ENCODE measurements at places on chromosomes 2 and 18. TPM values are rescaled to one million over a fixed set of nuclear protein-coding genes. Genes with fewer than 3 reads are reported as not detected.

GRCh38 chr2:136013955-136014354 is 28.5 kb upstream of the DARS1 start:
- DNase-seq, result no peak

DNA sequence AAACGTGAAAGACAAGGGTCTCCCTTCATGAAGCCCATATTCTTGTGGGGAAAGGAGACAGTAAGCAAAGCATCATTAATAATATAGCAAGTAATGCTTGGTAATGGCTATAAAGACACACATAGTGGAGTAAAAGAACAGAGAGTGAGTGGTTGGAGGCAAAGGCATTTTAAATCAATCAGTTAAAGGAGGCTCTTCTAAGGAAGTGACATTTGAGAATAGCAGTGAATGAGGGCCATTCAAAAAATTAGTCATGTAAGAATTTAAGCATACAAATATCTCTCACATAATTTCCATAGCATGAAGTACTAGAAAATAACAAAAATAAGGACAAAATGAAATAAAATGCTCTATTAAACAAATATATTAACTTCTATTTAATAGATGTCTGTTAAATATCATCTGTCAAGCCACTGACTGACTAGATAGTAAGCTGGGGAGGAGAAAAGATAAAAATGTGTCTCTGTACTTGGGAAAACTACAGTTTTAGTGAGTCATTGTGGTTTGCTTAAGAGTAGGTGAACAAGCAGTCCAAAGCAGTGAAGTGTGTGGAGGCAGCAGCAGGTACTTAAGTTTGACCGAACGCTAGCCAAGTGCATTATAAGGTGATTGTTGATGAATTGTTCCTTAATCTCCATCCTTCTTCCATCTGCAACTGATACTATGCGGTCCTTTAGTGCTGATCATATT is 160.1 kb downstream of the PARD3B start:
- DNase-seq, result no peak

PLEK gene
- not detected for total RNA-seq

DNA sequence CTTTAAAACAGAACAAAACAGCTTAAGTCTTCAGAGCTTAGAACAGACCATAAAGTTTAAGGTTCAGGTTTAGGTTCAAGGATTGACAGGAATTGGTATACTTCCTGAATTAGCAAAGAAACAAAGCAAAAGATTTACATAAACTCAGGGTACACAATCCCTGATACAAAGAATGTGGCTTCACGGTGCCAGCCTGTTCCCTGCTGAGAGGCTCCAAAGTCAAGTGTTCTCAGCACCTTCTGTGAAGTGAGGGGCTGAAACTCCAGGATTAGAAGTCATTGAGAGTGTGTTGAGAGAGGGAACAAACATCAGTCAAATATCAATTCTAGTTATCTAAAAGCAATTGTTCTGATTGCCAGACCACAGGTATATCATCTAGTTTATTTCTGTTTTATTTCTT is 35.7 kb downstream of the DYNAP start:
- no peak for DNase-seq

GRCh38 chr18:6504605-6505497 is 90.1 kb upstream of the L3MBTL4 start:
- DNase-seq, result no peak

DNA sequence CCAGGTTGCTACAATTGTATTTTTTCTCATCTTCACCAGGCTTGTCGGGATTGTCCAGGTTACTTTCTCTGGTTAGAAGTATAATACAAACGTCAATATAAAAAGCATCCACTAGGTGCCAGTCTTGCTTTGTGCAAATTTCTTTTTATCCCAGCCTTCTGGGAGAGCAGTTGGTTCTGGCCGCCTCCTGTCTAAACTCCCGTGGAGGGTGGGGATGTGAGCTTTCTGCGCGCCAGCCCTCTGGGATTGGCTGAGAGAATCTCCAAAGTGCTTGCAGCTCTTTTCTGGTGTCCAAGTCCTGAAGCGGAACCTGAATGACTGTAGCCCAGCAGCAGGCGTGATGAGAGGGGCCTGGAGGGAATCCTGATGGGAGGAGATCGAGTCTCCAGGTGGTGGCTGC is 22.4 kb upstream of the TOGARAM2 start:
- DNase-seq, result peak; percentile 69

DNA sequence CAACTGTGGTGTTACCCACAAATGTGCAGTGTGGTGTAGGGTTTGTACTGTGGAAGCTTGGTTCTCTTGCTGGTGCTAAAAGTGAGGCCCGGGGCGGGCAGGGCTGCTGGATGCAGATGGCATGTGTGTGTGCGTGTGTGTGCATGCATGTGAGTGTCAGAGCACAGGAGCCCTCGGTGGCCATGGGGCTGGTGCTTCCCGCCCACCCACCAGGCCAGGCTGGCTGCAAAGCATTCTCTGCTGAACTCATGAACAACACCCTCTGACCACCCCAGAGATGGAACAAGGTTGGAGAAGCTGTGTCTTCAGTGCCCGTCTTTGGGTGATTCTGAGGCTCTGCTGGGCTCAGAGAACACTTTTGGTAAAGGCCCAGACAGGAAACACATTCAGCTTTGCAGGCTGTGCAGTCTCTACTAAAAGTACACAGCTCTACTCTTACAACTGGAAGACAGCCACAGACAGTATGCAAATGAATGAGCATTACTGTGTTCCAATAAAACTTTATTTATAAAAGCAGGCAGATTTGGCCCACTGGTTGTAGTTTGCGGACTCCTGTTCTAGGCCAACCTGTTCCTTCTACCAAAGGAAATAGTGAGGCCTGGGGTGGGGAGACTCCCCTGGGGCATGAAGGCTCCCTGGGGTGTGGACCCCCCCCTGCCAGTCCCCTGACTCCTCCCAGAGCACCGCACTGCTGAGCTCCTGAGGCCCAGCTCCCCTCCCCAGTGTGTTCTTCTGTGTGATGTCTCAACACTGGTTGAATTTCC is 225.3 kb upstream of the HDAC4 start:
- no peak for DNase-seq

DNA sequence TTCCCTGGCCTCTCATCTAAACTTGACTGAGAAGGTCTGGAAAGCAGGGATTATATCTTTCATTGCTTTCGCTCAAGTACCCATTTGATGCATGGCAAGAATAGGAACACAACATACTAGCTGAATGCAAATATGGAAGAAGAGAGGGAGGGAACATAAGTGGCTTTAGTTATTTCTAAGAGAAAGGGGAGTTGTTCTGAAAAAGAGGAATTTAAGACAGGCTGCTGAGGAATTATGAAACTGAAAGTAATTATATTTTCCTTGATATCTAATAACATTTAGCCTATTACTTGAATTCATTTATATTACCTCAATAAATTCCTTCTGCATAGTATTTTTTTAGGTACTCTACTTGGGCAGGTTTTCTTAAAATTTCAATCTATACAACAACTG is 105.8 kb upstream of the TTN start:
- no peak for DNase-seq

DNA sequence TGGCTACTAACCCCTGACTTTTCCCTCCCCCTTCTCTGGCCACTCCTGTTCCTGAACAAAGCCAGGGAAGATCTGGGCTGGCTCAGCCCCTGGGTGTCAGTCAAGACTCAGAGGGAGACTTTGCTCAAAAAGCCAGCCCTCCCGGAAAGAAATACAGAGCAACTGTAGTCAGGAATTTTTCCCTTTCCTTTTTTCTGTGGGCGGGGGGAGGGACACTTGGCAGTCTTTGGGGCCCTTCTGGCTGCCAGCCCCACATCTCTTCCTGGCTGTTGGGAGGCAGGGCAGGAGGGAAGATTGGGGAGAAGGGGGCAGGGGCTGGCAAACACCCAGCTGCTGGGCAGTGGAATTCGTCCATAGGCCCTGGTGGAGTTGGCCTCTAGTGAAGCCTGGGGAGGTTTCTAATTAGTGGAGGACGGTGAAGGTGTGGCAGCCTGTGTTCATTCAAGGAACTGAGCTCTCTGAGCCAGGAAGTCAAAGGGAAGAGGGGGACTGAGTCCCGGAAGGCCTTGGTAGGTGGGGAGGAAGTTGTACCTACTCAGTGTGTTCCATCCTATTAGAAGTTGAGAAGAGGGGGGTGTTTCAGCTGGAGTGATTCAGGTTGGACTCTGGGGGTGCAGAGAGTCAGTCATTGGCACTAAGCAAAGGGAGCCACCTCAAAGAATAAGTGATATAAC is 10.9 kb downstream of the IGFBP2 start:
- DNase-seq, result no peak

DNA sequence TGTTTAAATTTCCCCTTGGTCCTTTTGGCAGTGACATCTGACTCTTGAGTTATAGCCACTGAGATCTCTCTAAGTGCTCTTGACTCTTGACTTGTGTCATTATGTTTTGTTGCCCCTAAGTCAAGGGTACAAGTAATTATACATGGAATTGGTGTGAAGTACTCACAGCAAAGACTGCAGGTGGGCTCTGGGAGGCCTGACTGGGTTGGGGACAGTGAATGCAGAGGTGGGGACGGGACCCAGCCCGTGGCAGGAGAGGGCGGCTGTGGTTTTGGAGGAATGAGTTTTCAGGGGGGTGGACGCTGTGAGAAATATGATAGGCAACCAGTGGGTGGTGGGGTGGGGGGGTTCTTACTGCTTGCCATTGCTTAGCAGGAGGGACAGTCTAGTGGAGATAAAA is 97.8 kb downstream of the NCK2 start:
- no peak for DNase-seq

DNA sequence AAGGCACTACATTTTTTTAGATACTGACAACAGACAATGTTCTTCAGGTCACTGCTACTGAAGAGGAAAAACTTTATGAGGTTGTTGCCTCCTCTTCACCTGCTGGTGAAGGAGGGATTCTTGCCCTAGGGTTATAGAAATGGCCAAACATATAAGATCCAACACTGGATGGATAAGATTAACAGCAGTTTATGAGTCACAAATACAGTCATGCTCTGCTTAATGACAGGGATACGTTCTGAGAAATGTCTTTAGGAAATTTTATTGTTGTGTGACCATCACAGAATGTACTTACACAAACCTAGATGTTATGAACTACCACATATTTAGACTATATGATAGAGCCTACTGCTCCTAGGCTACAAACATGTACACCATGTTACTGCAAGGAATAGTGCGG is 57.4 kb upstream of the AMMECR1L start:
- no peak for DNase-seq

SCYGR3 gene
- total RNA-seq, result not detected

- DNase-seq, result peak; percentile 29
These were observed 182.7 kb downstream of the RPIA start for GRCh38 chr2:88874063-88874657.

GRCh38 chr2:60478660-60479059 is 74.8 kb downstream of the BCL11A start:
- DNase-seq, result no peak

- DNase-seq, result no peak
These were observed 134.7 kb downstream of the ASXL3 start for GRCh38 chr18:33712719-33713118.

HJURP gene
- total RNA-seq, result 6.9 TPM

TGFA gene
- 4.7 TPM for total RNA-seq

RBMS1 gene
- 142 TPM for total RNA-seq

DNA sequence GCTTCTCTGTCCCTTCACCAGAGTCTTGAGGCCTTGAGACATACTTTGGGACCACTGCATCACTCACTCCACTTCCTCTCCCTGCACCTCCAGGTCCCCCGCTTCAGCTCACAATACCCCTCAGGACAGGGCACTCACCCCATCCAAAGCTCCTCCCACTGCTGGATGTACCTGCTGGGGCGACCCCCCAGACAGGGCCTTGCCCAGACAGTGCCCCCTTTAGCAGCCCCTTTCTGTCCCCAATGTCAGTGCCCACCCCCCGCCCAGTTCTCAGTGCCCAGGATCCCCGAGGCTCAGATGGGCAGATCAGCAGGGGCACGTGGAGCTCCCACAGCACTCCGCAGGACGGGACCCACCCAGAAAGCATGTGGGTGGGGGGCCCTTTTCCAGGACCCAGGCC is 23.8 kb upstream of the IMP4 start:
- no peak for DNase-seq

- DNase-seq, result no peak
These were observed 69.8 kb downstream of the CCBE1 start for GRCh38 chr18:59627414-59627813.

DNA sequence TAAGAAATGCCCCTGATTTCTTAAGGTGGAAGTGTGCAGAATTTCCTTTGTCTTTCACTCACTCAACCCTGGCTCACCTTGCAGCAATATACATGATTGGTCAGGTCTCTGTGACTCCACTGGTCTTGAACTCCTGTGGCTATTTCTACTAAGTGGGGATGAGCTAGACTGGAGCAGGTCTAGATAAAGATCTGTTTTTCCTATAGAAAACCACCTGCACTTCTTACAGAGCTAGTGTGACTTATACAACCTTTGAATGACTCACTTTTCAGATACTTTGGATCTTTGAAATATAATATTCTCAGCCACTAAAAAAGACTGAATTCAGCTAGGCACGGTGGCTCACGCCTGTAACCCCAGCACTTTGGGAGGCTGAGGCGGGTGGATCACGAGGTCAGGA is 98.5 kb upstream of the KCTD1 start:
- DNase-seq, result no peak

DNA sequence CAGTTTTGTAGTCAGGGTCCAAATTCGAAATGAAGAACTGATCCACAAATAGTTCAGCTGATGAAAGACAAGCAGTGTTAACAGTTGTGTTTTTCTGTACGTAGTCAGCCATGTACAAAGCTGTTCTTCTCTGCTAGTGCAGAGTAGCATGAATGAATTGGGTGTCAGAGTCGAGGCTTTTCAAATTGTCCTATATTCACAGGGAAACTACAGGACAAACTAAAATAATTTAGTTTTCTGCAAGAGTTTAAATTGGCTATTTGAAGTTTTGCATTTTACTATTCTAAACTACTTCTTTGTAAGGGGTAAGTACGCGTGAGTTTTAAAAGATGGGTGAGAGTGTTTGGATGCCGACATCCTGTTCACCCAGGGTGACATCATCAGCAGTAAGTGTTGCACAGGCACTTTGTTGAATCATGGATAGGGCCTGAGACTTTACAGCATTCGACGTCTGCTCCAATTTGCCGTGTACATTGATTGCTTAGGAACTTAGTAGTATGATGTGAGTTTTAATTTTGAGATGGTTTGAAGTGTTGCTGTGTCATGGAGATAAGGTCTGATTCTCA is 147.2 kb upstream of the NFATC1 start:
- no peak for DNase-seq

- DNase-seq, result no peak
These were observed 1.4 kb downstream of the IHH start for GRCh38 chr2:219059375-219059724.

ALK gene
- 9.6 TPM for total RNA-seq

DNA sequence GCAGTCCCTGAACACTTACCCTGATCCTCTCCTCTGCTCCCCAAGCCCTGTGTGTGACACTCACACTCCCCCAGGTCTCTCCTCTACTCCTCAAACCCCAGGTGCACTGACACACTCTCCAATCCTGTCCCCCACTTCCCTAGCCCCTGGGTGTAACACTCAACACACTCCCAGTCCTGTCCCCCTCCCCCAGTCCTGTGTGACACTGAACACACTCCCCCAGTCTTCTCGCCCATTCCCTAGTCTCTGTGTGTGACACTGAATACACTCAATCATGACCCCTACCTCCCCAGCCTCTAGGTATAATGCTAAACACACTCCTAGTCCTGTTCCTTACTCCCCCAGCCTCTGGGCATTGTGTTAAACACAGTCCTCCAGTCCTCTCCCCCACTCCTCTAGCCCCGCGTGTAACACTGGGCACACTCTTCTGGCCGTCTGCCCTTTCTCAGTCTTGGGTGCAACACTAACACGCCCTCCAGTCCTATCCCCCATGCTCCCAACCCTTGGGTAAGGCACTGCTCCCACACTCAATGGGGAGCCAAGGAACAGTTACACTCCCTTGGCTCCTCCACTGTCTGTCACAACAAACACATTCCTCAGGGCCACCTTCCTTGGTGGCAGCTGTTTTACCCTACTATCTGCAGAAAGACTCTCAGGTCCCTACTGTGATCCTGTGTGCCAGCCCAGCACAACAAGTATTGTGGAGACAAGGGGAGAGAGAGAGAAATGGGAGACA is 82.5 kb upstream of the PKDCC start:
- DNase-seq, result no peak

MOCOS gene
- total RNA-seq, result 1.3 TPM

All from glutamatergic neuron (in vitro differentiated cells).